ENCODE measurements at places on chromosomes 2 and 18.

GRCh38 chr2:232894251-232894650 is 24.2 kb downstream of the SNORC start:
- DNase-seq, result no peak

DNA sequence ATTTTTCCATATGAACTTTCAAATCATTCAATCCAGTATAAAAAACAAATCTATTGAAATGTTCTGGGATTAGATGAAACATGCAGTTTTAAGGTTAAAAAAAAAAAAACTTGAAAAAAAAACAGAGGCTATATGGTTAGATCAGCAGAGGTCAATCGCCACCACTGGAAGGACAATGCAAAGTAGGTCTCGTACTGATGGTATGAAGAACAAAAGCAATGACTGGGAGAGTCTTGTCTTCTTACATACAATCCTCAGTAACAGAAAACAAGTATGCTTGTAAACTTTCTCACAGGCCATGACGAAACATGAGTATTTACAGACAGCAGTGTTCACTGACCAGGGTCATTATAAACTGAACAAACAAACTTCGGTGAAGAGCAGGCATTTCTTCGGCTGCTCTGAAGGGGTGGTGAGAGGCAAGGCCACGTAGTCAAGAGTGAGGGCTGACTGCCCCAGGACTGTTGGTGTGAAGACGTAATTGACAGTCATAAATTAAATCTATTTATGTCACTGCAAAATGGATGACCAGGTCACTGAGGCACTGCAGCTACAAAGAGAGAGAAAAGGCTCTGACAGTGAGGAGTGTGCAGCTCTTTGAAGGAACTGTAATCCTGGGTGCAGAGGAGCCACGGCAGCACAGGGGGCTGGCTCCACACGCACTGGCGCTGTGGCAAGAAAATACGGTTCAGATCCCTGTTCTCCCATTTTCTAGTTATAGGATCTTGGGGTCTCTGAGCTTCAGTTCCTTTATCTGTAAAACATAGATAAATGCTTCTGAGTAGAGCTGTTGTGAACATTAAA is 60.0 kb downstream of the NXPH2 start:
- DNase-seq, result no peak

DNA sequence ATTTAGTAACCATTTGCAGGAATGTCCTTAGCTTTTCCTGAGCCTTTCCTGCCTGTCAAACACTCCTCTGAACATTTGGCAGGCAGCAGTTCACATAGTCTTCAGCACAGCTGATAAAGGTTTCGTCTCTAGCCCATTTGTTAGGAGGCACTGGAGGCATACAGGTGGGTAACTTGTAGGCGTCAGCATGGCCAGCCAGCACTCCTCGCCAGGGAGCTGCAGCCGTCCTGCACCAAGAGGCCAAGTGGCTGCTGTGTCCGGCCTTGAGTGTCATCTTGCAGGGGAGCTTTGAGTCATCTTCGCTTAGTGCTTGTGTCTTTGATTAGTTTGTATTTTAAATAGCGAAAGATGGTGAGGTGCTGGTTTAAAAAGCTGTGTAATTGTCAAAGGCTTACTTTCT is 120.3 kb upstream of the NFATC1 start:
- DNase-seq, result no peak

DNA sequence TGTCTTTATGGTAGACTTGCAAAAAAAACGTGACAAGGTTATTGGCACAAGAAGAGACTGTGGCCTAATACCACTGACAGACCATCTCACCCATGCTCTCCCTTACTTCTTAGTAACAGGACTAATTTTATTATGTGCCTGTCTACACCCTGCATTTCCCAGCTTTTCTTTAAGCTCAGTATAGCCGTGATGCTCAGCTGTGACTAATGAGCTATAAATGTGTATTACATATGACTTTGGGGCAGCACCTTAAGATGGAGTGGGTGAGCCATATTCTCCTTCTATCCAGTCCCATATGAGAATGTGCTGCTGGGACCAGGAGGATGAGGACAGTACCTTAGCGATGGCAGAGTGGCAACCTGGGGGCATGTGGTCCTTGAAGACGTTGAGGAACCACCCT is 293.5 kb downstream of the RNF144A start:
- DNase-seq, result no peak

DNA sequence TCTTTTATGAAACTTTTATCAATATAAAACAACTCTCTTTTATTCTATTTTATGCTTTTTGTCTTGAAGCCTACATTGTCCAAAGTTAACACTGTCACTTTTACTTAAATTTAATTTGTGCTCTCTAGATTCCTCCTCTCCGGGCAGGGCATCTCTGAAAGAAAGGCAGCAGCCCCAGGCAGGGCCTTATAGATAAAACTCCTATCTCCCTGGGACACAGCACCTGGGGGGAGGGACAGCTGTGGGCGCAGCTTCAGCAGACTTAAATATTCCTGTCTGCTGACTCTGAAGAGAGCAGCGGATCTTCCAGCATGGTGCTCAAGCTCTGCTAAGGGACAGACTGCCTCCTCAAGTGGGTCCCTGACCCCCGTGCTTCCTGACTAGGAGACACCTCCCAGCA is 447.7 kb upstream of the FANCL start:
- DNase-seq, result no peak
